ENCODE measurements at places on chromosomes 1 and 21.

GRCh38 chr1:62687421-62687902, 724 bp downstream of the DOCK7 start:
- no peak for DNase-seq

GRCh38 chr1:64898107-64898861, 68.1 kb downstream of the JAK1 start:
- no peak for DNase-seq

- no peak for DNase-seq
These were observed 3.7 kb upstream of the LRP8 start for GRCh38 chr1:53331446-53332185.

GRCh38 chr1:53303726-53304515, 23.9 kb downstream of the LRP8 start:
- no peak for DNase-seq

- no peak for DNase-seq
These were observed 186.1 kb downstream of the MATN1 start for GRCh38 chr1:30537279-30537678.

- no peak for DNase-seq
These were observed 154.1 kb upstream of the VAMP3 start for GRCh38 chr1:7616953-7617352.

- no peak for DNase-seq
These were observed 18.0 kb upstream of the TRAPPC10 start for GRCh38 chr21:43994085-43994484.

DNA sequence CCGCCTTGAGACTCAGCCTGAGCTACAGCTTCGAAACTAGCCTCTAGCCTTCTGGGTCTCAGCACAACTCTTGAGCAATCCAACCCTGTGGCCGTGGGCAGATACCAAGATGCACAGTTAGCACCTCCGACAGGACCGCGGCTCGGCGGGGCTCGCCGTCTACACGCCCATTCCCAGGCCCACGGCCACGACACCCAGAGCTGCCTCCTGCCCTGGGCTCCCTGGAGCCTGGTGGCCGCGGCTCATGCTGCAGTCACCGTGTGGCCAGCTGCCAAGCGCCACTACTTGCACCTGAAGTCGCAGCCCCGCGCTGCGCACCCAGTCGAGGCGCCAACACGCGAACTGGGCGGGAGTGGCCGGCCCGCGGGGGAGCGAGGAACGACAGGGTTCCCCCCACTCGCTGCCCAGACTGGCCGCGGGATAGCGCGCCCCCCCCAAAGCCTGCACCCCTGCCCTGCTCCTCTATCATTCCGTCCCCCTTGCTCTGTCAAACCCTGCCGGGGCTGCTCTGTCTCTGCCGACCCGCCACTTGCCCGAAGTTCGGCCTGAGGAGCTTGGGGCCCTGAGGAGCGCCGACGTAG, 729 bp upstream of the CDCA8 start:
- peak; percentile 6 for DNase-seq

- DNase-seq = no peak
These were observed 19.2 kb downstream of the SLC9A1 start for GRCh38 chr1:27135541-27136235.

DNA sequence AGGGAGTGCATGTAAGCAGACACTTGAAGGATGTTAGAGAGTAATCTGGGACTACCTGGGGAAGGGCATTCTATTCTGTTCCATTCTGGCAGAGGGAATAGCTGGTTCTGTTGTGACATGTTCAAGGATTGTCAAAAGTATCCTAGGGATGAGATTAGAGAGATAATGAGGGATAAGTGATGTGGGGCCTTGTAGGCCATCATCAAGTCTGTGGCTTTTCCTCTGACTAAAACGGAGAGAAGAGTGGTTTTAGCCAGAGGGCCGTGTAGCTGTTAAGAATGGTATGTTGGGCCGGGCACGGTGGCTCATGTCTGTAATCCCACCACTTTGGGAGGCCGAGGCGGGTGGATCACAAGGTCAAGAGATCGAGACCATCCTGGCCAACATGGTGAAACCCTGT, 23.6 kb downstream of the TGFB2 start:
- DNase-seq = no peak
